Activated CD4-positive, alpha-beta T cell treated with anti-CD3 and anti-CD28 coated beads, Interleukin-2, amount 10 ng/mL, durations not matched to agents 7 days and 5 days (primary cell): ENCODE measurements at places on chromosomes 2 and 18. TPM values are rescaled to one million over a fixed set of nuclear protein-coding genes. Genes with fewer than 3 reads are reported as not detected.

DNA sequence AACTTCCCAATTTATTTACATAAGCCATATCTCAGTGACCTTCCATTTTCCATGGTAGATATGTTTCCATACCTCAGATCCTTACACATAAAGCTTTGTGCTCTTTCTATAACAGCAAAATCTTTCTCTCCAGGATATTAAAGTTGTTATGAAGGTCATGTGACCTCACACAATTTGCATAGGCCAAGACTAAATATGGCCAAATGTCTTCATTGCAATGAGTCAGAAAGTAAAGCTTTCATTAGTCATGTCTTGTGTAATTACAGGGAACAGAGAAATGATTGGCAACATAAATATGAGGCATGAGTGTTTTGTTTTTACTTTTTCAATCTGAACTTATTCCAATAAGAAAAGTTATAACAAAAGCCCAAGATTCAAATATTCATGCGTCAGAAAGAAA lies 243.5 kb downstream of the ASXL3 start:
- DNase-seq, result no peak

DNA sequence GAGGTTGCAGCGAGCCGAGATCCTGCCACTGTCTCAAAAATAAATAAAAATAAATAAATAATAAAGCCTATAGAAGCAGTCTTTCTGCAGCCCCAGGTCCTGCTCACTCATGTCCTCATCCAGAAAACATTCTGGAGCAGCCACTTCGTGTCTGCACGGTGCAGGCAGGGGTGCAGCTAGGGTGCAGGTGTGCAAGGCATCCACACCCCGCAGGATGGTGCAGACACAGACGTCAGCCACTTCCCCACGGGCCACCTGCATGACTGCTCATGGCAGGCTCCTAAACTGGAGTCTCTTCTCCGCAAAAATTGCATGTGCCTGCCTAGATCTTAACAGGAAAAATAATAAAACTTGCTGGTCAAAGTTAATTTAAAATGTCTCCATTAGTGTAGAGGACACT lies 80.2 kb upstream of the SNTG2 start:
- no peak for DNase-seq

DNA sequence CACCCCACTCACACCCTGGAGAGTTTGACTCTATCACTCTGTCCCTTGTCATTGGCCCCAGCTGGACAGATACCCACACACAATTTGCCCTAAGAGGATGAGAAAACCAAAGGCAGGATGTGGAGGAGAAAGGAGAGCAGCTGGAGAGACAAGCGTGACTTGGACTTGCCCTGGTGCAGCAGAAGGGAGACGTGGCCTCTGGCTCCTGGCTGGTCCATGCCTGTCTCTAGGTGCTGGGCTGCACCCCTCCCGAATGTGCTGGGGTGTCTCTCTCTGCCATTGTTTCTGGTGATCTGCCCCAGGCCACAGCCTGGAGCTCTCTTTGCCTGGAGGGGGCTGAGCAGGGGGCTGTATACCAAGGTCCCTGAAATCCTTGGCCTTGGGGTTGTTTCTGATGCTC lies 88.7 kb upstream of the HDAC4 start:
- no peak for DNase-seq

DNA sequence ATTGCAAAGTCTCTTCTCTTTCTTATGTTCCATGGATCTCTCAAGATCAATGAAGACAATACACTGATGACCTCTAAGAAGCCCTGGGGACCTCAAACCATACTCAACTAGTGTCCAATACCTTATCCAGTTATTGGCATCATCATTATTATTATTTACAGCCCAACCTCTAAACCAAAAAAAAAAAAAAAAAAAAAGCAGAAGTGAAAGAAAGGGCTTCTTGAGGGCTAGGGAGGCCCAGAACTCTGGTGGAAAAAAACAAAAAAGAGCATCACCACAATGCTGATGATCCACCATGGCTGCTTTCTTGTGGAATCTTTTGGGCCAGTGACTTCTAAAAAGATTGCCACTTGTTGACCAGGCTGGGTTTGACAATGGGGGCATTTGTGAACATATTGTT lies 324.9 kb downstream of the LPIN1 start:
- DNase-seq, result no peak

GRCh38 chr18:71293322-71293721 lies 1004.5 kb downstream of the SOCS6 start:
- DNase-seq, result no peak

DNA sequence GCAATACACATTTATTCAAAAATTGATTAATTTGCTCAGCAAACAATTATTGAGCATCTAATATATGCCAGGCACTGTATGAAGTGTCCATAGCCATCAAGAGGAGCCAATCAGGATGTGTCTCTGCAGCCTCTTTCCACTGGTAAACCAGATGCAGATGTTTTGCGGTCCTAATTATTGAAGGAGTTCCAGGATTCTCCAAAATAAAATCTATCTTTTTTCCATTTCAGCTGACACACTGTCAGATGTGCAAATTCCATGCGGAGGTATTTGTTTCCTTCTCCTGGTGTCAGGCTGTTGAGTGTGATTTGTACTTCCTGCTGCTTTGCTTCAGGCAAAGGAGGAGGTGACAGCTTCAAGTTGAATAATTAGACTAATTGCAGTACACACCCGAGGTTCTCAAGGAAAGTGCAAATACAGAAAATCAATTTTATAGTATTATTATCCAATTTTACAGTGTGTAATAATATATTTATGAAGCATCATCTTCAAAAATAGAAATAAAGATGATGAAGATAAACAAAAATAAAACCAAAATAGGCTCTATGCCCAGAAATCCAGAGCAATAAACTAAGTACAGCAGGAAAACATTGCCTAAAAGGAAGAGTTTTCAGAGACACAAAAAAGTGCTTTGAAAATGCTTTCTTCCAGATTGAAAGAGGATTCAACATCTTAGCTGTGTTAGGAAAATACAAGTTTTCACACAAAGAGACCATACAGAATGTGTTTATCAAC lies 1352.9 kb upstream of the CHAC2 start:
- no peak for DNase-seq

DNA sequence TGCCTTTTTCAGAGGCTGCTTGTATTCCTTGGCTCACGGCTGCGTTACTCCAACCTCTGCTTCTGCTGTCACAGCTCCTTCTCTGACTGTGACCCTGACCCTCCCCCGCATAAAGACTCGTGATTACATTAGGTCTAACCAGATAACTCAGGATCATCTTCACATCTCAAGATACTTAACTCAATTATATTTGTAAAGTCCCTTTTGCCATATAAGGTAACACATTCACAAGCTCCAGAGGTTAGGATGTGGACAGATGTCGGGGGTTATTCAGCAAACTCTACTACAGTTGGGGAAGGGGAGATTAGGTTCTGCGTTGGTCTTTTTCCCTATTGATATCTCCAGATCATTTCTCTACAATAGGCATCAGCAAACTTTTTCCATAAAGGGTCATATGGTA lies 76.9 kb downstream of the EVA1A start:
- no peak for DNase-seq

TLX2 gene
- 0.52 TPM for total RNA-seq

ADGRF3 gene
- 6.5 TPM for total RNA-seq

SATB2 gene
- 0.02 TPM for total RNA-seq

CRYBA2 gene
- not detected for total RNA-seq

TMEM178A gene
- not detected for total RNA-seq
